Renal pelvis (tissue), 12 donors: ENCODE measurements at places on chromosomes 2 and 18. TPM values are rescaled to one million over a fixed set of nuclear protein-coding genes. Genes with fewer than 3 reads are reported as not detected.

The LIMS4 gene
- 1.1 TPM for polyA plus RNA-seq

The SLC4A3 gene
- 9.5 TPM for polyA plus RNA-seq

The TAF4B gene
- 5.5 TPM for polyA plus RNA-seq

The KCNF1 gene
- 1.6 TPM for polyA plus RNA-seq

The TMEFF2 gene
- 12.3 TPM for polyA plus RNA-seq
